ENCODE measurements at places on chromosomes 7 and 10.
A peak's percentile ranks its signal among the peaks of the same experiment; 100 is the strongest.

DNA sequence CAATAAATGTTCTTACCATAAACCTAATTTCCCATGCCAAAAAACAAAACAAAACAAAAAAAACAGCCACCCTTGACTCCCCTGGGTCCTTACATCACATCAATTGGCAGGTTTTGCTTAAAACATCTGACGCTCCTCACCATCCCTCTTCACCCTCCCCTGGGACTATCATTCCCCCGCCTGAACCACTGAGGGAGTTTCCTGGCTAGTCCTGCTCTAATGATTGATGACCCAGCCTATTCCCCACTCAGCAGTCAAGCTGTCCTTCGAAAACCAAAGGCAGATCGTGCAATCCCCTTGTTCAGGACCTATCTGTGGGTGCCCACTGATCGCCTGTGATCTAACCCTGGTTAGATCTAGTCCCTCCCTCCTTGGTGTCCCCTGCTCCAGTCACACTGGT is 11.2 kb upstream of the FRMPD2 start:
- DNase-seq = no peak

- DNase-seq = no peak
These were observed 943 bp upstream of the SLC18A2 start for GRCh38 chr10:117239721-117240620.

DNA sequence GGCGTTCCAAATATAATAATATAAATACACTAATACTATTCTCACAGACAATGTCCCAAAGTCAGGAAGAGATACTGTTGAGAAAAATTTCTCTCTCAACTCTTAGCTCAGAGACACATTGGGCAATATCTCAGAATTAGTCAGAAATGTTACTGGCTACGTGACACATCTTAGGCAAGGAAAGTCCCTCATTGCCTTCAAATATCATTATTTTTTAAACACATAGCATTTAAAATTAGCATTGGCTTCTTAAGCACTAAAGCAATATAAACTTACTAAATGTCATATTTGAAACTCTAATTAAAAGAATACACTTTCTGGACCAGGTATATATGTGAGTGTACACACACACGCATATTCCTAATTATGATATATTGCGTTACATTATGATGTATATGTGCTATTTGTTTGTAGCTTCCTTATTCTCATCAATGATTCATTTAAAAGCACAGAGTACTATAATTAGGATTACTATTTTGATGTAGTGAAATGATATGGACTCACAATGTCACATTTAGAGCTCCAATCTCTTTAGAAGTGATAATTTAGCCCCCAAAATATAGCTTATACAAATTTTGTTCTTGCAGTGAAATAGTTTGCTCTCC is 255.8 kb downstream of the TWIST1 start:
- no peak for DNase-seq

DNA sequence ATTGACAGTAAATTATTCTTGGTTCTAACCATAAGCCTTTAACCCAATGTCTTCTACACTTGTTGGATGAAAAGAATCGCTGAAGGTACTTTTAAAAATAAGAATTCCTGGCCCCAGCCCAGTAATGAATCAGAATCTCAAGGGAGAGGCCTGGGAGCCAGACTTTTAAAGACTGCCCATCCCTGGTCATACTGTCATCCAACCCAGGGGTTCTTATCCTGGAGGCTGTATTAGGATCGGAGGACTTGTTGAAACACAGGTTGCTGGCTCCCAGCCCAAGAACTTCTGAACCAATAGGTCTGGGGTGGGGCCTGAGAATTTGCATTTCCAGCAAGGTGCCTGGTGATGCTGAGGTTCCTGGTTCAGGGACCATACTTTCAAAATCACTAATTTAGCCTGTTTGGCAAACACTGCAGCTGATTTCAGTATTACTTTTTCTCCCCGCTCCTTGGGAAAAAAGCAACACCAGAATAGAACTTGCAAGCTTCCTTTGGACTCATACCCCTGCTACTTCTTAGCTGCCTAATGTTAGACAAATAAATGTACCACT is 79.5 kb upstream of the FAM133B start:
- DNase-seq = no peak

- no peak for DNase-seq
These were observed 451.5 kb downstream of the SORCS1 start for GRCh38 chr10:106712988-106713387.

DNA sequence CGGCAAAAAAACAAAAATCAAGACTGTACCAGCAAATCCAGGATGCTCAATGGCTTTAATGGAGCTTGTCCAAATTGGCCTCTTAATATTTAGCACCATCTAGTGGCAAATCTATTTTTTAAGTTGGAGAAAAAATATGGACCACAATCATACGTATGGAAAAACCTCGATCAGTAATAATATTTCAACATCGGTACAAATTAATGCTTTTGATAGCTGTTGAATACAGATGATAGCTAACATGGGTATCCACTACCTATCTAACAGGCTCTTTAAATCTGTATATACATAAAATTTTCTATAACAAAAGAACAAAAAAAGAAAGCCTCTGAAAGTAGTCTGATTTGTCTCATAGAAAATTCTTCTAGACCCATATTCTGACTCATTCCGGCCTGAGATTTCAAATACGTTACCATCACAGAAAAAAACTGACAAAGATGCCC is 29.2 kb downstream of the COA1 start:
- DNase-seq = no peak

DNA sequence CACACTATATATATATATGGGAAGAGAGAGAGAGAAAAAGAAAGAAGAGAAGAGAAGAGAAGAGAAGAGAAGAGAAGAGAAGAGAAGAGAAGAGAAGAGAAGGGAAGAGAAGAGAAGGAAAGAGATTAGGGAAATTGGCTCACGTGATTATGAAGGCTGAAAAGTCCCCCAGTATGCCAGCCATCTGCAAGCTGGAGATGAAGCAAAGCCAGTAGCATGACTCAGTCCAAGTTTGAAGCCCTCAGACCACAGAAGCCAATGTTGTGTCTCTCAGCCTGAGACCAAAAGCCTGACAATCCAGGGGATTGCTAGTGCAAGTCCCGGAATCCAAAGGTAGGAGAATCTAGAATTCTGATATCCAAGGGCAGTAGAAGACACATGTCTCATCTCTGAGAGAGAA is 206.3 kb upstream of the PRSS1 start:
- no peak for DNase-seq

DNA sequence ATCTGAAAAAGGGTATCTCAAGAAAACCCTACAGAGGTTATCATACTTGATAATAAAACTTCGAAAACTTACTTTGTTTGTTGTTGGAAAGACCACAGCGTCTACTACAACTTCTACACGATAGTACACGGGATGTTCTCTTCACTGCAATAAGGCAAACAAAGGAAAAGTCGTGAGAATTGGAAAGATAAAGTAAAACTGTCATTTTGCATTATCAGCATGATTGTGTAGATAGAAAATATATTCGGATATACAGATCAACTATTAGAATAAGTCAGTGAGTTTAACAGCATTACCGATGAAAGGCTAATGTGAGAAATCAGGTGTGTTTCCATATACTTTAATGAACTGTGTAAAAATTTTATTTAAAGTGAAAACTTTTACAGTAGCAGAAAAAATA is 287.4 kb downstream of the KLF6 start:
- no peak for DNase-seq

- DNase-seq = no peak
These were observed 4.0 kb downstream of the CDCA7L start for GRCh38 chr7:21941611-21942141.

- peak; percentile 71 for DNase-seq
These were observed at the start of gene ARHGAP12 for GRCh38 chr10:31928549-31929260. Gene ARHGAP12, minus strand, starts transcription at chr10:31928831. Its CDS starts 19,976 bp downstream, at chr10:31908855.

GRCh38 chr10:14758994-14759664 is 15.6 kb downstream of the FAM107B start:
- no peak for DNase-seq

GRCh38 chr7:112467867-112468266 is 12.9 kb upstream of the LSMEM1 start:
- no peak for DNase-seq

DNA sequence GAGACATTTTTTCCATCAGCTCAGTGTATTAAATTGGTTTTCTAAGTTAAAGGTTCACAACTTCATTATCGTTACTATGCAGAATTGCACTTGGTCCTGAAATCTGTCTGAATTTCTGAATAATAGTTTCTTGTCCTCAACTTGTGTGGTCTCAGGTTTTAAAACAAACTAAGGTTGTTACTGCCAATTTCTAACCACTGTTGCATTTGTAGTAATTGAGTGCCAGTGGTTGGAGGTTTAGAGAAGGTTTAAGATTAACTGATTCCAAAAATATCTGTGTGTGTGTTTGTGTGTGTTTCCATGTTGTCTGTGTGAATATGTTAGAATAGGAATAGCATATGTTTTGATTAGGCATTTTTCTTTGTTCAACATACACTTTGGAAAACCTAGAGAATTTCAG is 395.9 kb downstream of the AUTS2 start:
- DNase-seq = no peak

GRCh38 chr7:64630496-64630895 is 35.4 kb upstream of the ZNF107 start:
- DNase-seq = no peak

- DNase-seq = no peak
These were observed 195.3 kb upstream of the AHR start for GRCh38 chr7:17103170-17103569.

- DNase-seq = no peak
These were observed 58.1 kb upstream of the SORCS3 start for GRCh38 chr10:104582966-104583365.

DNA sequence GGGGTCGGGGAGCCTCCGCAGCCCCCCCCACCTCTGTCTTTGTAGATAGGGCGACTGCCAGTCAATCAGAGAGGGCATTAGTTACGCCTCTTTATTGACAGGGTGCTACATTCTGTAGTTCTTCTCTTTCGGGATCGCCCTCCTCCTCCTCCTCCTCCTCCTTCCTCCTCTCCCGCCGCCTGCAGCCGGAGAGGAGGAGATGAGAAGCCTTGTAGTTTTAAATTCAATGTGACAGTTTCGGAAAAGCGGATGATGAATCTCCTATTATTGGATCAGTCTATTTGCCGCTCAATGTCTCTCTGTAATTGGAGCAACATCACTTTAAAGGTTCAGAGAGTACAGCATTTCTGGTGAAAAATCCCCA is 587 bp upstream of the UNCX start:
- no peak for DNase-seq

GRCh38 chr7:12770227-12770975 is 83.0 kb downstream of the ARL4A start:
- DNase-seq = no peak

DNA sequence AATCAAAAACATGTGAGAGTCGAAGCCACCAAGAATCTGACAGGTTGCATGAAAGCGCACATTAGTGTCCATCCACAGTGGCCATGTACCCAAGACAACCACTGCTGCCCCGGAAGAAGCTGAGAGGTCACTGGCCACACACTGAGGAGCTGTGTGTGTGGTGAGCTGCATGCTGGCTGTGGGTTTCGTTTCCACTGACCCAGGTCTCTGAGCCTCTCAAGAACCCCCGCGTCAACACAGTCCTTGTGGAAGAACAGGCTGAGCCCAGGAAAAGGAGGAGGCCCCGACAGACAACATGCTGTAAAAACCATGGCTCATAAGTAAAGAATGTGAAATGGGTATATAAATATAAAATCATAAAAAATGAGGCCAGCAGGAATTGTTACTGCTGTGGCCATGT is 8.2 kb downstream of the VIPR2 start:
- no peak for DNase-seq

GRCh38 chr7:93046641-93047040 is 71.1 kb downstream of the SAMD9 start:
- no peak for DNase-seq

- DNase-seq = no peak
These were observed 254.5 kb downstream of the SORCS3 start for GRCh38 chr10:104895541-104895940.

DNA sequence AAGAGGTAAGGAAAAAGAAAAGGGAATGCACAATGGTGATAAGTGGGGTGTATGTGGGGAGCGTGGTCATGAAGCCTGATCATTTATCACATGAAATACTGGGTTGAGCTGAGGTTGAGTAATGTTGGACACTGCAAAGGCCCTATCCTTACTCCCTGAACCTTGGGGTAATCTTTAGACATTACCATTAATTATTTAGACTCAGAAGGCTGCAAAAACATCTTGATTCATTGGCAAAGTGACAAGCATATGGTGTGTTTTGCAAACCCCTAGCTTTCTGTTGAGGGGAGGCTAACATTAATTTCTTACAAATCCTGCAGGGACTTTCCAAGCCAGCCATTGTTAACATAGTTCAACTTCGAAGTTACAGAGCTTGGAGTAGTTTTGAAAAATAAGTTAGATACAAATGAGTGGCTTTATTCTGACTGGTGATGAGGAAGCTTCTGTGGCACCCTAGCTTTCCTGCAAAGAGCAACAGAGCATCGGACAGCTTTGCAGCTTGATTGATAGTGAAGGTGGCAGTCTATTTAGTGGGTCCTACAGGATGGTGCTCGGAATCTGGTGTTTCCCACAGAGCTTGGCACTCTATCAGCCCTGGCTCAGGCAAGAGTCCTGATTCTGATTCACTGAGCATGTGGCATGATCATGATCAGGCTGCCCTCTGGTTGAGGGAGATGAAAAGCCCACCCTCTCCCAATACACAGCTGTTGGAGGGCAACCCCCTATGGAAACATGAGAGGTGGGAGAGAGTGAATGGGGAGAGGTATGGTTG is 153.7 kb upstream of the NPVF start:
- DNase-seq = no peak

DNA sequence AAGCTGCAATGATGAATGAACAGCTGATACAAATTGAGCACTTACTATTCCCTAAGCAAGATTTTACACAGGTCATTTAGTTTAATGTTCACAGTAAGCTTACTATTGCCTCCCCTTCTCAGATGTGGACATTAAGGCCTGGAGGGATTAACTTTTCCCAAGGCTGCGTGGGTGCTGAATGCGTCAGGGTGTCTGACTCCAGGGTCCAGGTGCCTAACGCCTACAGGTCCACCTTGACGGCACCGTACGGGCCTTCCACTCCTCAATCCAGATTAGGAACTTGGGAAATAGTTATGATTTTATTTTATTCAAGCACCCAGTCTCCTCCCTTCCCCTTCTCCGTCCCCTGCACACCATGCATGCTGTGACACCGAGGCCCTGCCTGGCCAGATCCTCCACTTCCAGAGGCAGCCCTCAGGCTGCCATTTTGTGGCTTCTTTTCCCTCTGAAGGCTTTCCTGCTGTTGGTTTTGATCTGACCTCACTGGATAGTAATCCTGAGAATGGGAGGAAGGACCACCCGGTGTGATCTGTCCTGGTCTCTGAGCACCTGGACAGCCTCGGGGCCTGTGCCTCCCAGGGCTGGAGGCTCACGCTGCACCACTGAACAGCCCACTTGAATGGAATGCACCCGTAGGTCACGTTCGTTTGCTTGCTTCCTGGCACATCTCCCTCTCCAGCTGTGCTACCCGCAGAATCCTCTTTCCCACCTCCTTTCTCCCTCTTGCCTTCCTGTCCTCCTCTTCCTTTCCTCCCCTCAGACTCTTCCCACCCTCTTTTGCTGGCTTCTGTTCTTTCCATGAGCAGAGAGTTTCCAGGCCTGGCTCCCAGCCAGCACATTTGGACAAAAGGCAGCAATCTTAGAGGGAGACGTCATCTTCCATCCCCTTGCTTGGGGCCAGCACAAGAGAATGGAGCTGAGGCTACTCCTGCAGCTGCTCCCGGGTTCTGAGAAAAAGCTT is 14.4 kb downstream of the DENND2A start:
- DNase-seq = no peak

- DNase-seq = no peak
These were observed 14.1 kb downstream of the STEAP2 start for GRCh38 chr7:90225601-90226000.

GRCh38 chr7:100595188-100595587 is 7.0 kb upstream of the PCOLCE start:
- DNase-seq = no peak

All from stimulated activated CD8-positive, alpha-beta memory T cell treated with anti-CD3 and anti-CD28 coated beads, Interleukin-4, amount 100 ng/mL, for 4 hours (primary cell).